Brain pericyte (primary cell): ENCODE measurements at places on chromosomes 1 and 21.

- no peak for DNase-seq
These were observed 66.5 kb upstream of the LRRN2 start for GRCh38 chr1:204751883-204752687.

GRCh38 chr1:164765992-164766720 is 207.2 kb downstream of the PBX1 start:
- DNase-seq, result peak; percentile 87

DNA sequence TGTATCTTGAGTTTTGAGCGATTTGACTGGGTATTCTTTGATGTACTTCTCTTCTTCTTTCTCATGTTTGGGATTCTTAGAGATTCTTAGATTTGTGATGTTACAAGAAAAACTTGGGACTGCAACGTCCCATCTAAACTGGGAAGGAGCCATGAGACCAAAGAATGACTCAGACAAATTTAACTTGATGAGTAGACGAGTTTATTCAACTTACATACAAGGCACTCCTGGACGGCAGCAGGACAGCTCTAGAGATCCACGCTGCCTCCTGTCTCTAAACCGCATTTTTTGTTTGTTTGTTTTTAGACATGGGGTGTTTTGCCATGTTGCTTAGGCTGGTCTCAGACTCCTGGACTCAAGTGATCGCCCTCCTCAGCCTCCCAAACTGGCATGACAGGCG is 137.1 kb downstream of the PIK3R3 start:
- DNase-seq, result no peak

- DNase-seq, result no peak
These were observed 30.8 kb downstream of the ADAMTS1 start for GRCh38 chr21:26814386-26814785.

GRCh38 chr1:180881806-180882509 is 30.7 kb upstream of the KIAA1614 start:
- no peak for DNase-seq

GRCh38 chr21:28216976-28217523 is 775.6 kb downstream of the LTN1 start:
- DNase-seq, result no peak

GRCh38 chr1:169724168-169724567 is 9.7 kb downstream of the SELE start:
- no peak for DNase-seq

GRCh38 chr21:39029086-39029755 is 154.0 kb downstream of the PSMG1 start:
- DNase-seq, result no peak

- no peak for DNase-seq
These were observed 3.4 kb upstream of the KHDRBS1 start for GRCh38 chr1:32010246-32010645.

DNA sequence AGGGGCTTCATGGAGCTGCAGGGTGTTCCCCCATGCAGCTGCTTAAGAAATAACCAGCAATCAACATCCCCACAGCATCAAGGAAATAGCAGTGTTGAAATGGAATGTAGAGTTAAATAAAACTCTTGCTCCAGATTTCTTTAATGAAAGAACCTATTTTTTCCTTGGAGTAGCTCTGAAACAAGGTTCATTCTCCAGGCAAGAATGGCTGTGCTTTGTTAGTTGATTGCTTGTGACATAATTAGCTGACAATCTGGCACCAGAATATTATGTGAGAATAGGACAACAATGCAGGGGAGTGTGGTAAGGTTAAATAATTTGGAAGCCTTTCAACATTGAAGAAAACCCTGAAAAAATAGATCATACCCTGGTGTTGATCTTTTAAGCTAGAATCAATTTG is 254.2 kb upstream of the RRP15 start:
- DNase-seq, result no peak

GRCh38 chr1:235401251-235401650 is 34.0 kb downstream of the TBCE start:
- DNase-seq, result no peak

DNA sequence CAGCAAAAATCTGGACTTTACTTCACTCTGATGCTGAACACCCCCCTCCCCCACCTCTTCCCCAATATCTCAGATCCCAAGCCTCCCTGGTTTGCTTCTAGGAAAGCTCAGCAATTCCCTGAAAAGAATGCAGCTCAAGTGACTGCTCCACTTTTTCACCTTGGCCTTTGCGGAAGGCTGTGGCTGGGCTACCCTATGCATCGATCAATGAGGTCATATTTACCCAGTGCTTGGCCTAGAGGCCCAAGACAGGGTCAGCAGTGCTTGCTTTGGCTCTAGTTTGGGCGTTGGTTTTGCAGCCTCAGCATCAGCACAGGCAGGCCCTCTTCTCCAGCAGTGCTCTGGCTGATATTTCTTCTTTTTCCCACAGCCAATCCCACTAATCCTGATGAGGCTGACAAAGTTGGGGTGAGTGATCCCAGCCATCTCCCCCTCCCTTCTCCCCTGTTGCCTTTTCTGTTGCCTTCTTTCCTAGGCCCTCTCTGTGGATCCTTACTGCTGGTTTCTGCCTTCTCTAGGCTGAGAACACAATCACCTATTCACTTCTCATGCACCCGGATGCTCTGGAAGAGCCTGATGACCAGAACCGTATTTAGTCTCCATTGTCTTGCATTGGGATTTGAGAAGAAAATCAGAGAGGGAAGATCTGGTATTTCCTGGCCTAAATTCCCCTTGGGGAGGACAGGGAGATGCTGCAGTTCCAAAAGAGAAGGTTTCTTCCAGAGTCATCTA is 14.2 kb downstream of the FCGR2B start:
- no peak for DNase-seq

DNA sequence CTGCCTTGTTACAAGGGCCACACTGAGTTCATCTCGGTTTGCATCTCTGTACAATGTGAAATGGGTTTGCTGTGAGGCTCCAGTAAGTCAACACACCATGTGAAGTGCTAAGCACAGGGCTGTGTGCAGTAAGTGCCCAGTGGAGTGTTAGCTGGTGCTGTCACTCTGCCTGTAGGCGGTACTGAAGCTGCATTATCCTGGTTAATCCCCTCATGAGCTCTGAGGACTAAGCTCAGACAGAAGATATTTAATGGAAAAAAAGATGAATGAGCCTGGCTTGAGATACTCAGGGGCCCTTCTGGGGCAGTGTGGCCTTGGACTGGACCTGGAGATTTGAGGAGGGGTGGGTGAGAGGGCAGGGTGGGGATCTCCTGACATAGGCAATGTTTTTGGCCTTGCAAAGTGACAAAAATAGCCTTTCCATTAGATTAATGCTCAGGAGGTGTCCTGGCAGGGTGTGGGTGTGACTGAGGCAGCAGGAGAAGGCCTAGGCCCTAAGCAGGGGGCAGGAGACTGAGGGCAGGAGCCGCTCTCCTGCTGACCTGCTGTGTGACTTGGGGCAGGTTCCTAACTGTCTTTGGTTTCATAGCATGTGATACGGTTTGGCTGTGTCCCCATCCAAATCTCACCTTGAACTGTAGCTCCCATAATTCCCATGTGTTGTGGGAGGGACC is 570.5 kb downstream of the PTPRU start:
- no peak for DNase-seq

DNA sequence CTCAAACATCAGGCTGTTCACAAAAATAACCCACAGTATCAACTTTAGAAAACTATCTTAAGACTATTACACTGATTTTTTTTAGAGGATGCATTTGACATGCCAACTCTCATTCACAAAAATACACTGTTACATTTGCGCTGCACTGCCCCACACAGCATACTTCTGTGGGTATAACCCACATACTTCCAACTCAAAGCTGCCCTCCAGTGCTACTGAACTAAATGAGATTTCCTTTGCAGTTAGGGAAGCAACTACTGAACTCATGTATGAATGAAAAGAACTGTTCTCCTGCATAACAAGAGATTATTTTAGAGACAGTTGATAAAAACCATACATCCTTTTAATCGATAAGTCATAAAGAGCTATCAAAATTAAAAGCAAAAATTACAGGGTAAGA is 25.8 kb upstream of the GADD45A start:
- no peak for DNase-seq

DNA sequence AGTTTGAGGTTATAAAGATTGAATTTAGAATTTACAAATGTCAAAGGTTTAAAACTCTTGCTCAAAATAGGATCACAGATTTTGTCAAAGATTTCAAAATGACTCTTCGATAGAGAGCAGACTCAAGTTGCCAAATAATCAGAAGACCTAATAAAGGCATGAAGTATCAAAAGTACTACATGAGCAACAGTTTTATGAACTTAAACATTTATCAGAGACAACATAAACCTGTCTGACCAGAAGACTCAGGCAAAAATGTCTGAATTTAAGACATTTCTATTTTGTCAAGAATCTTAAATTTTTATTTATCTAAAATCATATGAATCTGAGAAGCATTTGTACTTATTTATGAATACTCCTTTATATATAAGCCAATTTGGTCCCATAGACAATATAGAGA is 330.9 kb downstream of the PTPRU start:
- DNase-seq, result no peak

GRCh38 chr1:56811331-56811730 is 7.9 kb downstream of the FYB2 start:
- no peak for DNase-seq

GRCh38 chr1:181117648-181118449 is 29.3 kb downstream of the IER5 start:
- DNase-seq, result no peak

GRCh38 chr1:20405051-20405754 is 80.8 kb downstream of the CAMK2N1 start:
- no peak for DNase-seq

GRCh38 chr1:77063118-77063517 is 156.1 kb downstream of the PIGK start:
- no peak for DNase-seq

GRCh38 chr1:13812456-13813397 is 112.7 kb downstream of the PRDM2 start:
- DNase-seq, result no peak

DNA sequence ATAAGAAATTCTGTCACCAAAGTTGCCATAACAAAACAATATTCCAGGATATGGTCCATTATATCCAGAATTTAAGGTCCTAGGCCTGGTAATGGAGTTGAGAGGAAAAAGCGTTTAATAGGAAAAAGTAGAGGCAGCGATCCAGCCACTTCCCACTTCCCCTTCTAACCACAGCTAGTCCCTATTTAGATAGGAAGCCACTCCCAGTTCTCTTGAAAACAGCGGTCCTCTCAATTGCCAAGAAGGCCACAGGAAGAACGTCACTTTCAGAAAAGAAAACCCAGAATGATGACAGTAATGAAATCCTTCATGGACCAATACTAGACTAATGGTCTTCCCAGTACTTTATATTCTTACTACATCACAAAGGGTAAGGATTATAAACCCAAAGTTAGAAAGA is 38.6 kb downstream of the ABL2 start:
- DNase-seq, result no peak

DNA sequence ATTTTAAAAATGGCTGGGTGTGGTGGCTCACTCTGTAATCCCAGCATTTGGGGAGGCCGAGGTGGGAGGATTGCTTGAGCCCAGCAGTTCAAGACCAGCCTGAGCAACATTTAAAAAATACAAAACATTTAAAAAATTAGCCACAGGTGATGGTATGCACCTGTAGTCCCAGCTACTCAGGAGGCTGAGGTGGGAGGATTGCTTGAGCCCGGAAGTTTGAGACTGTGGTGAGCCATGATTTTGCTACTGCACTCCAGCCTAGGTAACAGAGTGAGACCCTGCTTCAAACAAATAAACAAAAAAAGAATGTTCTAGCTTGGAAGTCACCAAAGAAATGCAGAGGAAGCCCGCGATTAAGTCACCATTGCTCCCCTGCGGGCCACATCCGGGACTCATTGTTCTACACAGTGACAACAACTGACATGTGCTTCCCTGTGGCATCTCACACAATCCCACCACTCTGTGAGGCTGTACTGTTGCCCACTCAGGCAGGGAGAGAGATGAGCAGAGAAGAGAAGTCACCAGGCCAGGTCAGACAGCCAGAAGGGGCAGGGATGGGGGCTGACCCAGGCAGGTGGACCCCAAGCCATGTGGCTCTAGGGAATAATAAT is 18.4 kb upstream of the SPATC1L start:
- DNase-seq, result no peak

GRCh38 chr1:177011508-177011907 is 153.0 kb downstream of the ASTN1 start:
- no peak for DNase-seq

DNA sequence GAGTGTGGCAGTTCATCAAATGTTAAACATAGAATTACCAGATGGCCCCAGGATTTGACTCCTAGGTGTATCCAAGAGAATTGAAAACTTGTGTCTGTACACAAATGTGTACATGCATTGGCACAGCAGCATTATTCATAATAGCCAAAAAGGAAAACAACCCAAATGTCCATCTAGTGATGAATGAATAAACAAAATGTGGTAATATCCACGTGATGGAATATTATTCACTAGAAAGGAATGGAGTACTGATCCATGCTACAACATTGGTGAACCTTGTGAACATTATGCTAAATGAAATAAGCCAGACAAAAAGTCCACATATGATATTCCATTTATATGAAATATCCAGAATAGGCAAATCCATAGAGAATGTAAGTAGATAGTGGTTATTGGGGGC is 77.7 kb downstream of the RAVER2 start:
- no peak for DNase-seq

DNA sequence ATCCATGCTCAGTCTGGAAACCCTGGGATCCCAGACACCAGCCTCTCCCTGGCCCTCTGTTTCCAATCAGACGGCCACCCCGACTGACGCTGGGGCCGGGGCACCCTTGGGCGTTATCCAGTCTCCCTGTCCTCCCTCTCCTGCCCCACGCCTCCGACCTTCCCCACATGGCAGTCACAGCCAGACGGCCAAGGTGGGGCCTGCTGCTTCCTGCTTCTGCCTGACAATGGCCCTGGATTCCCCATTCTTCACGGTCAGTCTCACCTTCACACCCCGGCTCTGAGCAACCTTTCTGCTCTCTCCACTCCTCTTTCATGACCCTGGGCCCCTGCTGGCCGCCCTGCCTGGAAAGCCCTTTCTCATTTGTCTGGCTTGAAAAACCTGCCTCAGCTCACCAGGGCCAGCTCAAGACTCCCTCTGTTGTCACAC is 6.6 kb downstream of the GNG4 start:
- DNase-seq, result no peak

GRCh38 chr1:25541889-25542658 is 1.3 kb upstream of the LDLRAP1 start:
- DNase-seq, result no peak

DNA sequence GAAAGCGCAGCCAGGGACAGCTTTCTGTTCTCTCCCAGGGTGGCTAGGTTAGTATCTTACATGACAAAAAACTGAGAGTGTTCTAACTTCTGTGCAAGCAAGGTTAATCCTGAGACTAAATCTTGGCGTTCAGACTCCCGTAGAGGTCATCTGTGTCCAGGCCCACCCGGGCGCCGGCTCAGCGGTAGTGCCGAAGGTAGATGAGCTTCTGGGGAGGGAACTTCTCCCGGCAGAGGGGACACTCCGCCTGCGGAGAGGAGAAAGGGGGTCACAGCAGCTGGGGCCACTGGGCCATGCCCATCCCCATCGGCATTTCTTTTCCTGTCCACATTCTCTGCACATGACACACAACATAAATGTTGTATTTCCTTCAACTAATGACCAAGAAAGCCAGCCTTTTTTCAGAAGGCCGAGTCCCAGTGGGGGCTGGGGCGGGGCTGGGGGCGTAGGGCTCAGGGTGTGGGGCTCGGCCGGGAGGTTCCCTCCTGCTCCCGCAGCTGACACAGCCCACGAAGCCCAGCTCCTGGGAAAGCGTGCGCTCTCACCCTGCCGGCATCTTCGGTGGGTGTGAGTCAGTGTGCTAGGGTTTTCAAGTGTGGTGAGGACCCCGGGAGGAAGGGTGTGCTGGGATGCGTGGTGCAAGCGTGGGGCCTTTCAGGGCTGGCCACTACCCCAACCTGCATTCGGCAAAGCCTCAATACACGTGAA is 6.6 kb downstream of the PEX10 start:
- no peak for DNase-seq

GRCh38 chr1:16178596-16179497 is 23.0 kb upstream of the EPHA2 start:
- no peak for DNase-seq
